Naive thymus-derived CD8-positive, alpha-beta T cell (primary cell): ENCODE measurements at places on chromosomes 3 and 15.

DNA sequence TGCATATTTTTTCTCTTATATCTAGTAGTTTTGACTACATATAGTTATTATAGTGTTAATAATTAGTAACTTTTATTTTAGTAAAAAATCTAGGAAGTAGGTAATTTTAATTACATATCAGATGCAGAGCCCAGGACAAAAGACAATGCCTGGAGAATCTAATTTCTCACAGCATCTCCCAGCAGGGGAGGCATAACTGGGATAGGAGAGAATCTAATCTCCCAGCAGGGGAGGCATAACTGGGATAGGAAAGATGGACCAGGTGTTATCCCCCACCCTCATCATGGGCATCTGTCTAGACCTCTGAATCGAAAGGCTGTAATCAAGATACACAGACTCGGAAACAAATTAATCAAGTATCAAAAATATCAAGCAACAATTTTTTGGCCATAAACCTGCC lies 58.2 kb downstream of the OSTN start:
- DNase-seq: no peak

GRCh38 chr15:51494411-51495314 lies 127.9 kb downstream of the DMXL2 start:
- no peak for DNase-seq

- no peak for DNase-seq
These were observed 83.4 kb downstream of the MESD start for GRCh38 chr15:80906159-80906766.

DNA sequence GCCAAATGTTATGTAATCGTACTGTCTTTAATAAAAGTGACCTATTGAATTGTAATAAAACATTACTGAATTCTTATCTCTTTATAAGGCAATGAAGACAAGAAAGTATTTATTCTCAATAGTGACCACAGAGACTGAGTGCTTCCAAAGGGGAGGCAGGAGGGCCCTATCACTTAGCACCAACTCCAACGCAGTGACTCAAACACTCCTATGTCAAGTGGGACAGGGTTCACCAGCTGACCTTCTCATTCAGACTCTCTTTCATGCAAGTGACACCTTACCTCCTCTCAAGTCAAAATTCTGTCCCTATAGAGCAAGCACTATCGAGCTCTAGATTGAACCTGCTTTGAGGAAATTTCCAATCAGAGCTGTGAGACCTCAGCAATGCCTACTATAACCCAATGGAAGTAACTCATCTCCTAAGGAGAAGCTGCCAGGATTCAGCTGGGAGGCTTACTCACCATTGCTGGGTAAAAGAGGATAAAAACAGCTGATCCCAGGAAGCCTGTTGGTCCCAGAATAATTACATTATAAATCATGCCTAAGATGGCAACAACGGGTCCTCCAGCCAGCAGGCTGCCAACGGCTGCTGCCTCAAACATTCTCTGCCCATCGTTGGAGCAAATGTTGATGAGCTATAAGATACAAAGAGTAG lies 35.6 kb downstream of the ABCC5 start:
- DNase-seq: no peak

DNA sequence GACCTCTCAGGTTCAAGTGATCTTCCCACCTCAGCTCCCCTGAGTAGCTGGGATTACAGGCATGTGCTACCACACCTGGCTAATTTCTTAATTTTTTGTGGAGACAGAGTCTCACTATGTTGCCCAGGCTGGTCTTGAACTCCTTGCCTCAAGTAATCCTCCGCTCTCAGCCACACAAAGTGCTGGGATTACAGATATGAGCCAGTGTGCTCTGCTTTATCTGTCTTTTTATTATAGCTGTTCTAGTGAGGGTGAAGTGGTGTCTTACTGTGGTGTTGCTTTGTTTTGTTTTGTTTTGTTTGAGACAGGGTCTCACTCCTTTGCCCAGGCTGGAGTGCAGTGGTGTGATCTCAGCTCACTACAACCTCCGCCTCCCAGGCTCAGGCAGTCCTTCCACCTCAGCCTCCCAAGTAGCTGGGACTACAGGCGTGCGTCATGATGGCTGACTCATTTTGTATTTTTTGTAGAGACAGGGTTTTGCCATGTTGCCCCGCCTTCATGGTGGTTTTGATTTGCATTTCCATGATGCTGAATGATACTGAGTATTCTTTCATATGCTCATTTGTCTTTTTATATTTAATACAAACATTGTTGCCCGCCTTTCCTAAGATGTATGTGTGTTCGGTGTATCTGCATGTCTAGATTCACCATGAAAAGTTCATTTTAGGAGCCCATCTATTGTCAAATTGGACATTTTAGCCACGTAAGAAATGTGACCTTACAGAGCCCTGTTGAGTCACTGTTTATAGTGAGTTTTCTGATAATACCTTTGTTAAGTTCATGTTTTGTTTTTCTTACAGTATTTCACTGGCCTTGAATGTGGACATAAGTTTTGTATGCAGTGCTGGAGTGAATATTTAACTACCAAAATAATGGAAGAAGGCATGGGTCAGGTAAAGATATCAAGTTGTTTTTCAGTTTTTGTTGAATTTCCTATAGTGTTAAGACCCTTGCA lies 80.6 kb downstream of the ARIH1 start:
- DNase-seq: no peak

GRCh38 chr3:102098130-102098885 lies 249.0 kb downstream of the NFKBIZ start:
- DNase-seq: no peak

- DNase-seq: no peak
These were observed 105.0 kb downstream of the LRRK1 start for GRCh38 chr15:101024073-101024695.

GRCh38 chr3:69770976-69771634 lies 31.8 kb downstream of the MITF start:
- no peak for DNase-seq

DNA sequence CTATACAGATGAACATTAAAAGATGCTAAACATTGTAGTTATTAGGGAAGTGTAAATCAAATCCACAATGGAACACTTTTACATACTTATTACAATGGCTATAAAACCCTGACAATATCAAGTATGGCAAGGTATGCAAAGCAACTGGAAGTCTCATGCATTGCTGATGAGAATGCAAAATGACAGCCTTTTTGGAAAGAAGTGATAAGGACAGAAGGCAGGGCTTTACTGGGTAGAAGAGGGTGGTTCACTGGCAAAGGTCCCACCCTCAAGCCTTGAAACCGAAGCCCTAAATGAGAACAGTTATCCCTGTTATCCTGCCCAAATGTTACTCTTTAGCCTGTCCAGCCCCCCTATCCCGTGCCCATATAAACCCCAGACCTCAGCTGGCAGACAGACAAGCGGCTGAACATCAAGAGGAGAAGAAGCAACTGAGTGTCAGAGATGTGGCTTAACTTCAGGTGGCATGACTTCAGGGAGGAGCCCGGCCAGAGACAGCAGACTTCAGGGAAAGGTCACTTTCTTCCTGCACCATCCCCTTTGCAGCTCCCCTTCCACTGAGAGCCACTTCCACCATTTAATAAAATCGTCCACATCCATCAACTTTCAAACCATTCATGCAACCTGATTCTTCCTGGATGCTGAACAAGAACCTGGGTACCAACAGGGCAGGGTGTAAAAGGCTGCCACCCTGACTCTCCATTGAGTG lies 732 bp upstream of the GCSAM start:
- DNase-seq: no peak

GRCh38 chr15:66555685-66556084 lies 10.1 kb downstream of the LCTL start:
- no peak for DNase-seq
